Activated naive CD4-positive, alpha-beta T cell treated with anti-CD3 and anti-CD28 coated beads for 36 hours (primary cell): ENCODE measurements at places on chromosomes 16 and 17. TPM values are rescaled to one million over a fixed set of nuclear protein-coding genes. Genes with fewer than 3 reads are reported as not detected.

The KRTAP4-1 gene
- not detected for total RNA-seq

The SULT1A2 gene
- total RNA-seq: 0.40 TPM

The XAF1 gene
- total RNA-seq: 15.0 TPM

The NPIPB13 gene
- 6.8 TPM for total RNA-seq

The ADAT1 gene
- 47.5 TPM for total RNA-seq

The PRPSAP2 gene
- total RNA-seq: 33.7 TPM

The ATP2A1 gene
- total RNA-seq: 5.3 TPM

The WDR90 gene
- total RNA-seq: 65.9 TPM

The FOXJ1 gene
- total RNA-seq: 0.84 TPM
